ENCODE measurements at places on chromosomes 13 and 19.

DNA sequence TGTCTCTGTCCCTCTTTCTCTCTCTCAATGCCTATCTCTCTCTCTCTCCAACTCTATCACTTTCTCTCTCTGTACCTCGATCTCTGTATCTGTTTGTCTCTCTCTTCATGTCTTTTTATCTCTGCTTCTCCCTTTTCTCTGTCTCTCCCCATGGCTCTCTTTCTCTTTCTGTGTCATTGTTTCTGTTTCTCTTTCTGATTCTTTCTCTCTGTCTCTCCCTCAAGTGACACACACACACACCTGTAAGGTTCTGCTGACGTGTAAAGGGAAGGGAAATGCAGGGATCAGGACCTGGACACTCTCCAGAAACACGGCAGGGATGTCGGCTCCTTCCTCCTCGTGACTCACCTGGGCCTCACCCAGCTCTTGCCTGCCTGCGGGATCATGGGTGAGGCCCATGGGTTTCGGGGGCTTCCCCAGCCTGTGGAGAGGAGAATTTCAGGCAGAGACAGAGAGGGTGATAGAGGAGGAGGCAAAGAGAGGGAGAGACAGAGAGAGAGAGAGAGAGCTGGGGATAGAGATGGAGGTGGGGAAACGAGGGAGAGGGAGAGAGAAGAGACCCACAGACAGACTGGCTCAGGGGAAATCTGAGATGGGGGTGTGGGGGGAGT, 5.4 kb upstream of the PLAUR start:
- peak; percentile 56 for DNase-seq

- no peak for DNase-seq
These were observed 68.4 kb upstream of the UBL3 start for GRCh38 chr13:29918845-29919244.

- DNase-seq: no peak
These were observed 42.5 kb downstream of the STARD13 start for GRCh38 chr13:33242984-33243617.

- peak; percentile 51 for DNase-seq
These were observed 454.5 kb downstream of the IRS2 start for GRCh38 chr13:109331898-109332297.

DNA sequence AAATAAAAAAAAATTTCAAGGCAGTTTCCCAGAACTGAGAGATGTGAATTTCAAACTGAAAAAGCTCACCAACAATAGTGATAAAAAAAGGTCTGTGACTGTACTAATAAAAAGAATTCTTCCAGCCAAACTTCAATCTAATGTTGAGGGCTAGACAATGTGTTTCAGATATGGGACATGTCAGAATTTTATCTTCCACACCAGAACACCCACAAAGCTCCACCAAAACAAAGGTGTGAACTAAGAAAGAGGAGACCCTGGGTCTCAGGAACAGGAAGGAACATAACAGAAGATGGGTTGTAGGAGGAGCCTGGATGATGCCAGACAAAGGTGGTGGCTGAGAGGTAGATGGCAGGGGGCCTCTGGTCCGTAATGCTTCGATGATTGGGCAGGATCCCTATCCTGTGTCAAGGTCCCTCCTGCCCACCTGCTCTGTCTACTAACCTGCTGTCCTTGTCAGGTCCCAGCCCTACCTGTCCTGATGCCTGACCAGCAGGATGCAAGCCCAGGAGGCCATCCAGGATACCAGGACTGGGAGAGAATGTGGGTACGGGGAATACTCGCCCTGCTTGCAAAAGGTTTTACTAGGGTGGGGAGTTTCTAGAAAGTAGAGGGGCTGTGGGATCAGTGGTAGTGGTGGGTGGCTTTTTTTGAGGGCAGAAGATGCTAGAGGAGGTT, 4.5 kb downstream of the MZF1 start:
- no peak for DNase-seq

GRCh38 chr13:113585896-113586295, 1.3 kb downstream of the TFDP1 start:
- peak; percentile 29 for DNase-seq

DNA sequence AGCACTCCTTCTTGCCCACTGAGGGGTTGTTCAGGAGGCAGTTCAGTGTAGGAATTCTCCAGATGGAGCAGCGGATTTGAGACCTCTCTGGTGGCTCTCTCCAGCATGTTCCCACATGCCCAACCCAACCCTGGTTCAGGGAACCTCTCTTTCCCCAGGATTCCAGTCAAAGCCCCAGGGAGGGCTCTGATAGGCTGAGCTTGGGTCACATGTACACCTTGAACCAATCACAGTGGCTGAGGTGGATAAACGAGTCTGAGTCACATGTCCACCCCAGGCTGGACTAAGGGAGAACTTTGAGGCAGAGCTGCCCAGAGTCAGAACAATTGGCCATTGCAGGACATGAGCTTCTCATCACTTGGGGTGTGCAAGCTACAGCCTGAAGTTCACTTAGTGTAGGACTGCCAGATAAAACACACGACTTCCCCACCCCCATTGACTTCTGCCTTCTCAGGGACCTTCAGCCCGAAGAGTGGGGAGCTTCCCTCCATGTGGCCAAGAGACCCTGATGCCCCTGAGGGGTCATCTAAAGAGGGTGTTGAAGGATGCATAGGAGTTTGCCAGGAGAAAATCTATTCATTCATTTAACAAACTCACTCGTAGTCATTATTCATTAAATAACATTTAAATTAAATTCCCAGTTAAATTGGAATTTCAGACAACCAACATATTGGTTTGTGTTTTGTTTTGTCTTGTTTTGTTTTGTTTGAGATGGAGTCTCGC, 4.0 kb upstream of the MAST3 start:
- DNase-seq: peak; percentile 50

DNA sequence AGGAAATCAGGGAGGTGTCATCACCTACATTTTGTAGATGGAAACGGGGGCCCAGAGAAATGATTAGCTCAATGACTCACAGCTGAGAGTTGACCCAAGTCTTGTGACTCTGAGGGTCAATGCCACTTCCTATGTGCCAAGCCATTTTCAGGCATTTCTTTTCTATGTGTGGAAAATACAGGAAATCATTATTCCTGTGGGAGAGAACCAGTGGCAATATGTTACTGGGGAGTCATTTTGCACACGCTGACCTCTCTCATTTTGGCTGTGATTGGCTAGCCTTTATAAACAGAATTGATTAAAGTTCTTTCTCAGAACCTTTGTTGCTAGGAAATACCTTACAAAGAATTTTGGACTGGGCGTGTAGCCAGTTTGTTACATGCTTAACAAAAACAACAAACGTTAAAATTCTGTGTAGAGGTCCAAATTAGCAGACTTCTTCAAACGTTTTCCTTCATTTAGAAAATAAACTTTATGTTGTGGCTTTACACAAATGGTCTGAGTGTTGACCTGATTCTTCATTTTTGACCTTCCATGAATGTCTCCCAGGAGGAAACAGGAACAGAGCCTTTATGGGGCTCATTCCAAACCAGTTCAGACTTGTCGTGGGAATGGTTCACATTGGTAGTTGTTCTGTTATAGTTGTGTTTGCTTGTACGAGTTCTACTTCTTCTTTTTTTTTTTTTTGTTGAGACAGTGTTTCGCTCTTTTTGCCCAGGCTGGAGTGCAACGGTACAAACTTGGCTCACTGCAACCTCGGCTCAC, 11.4 kb downstream of the PCCA start:
- DNase-seq: peak; percentile 79

- no peak for DNase-seq
These were observed 614.2 kb downstream of the DCT start for GRCh38 chr13:93865235-93865634.

GRCh38 chr19:52724701-52725514, 9.9 kb downstream of the ZNF611 start:
- no peak for DNase-seq

DNA sequence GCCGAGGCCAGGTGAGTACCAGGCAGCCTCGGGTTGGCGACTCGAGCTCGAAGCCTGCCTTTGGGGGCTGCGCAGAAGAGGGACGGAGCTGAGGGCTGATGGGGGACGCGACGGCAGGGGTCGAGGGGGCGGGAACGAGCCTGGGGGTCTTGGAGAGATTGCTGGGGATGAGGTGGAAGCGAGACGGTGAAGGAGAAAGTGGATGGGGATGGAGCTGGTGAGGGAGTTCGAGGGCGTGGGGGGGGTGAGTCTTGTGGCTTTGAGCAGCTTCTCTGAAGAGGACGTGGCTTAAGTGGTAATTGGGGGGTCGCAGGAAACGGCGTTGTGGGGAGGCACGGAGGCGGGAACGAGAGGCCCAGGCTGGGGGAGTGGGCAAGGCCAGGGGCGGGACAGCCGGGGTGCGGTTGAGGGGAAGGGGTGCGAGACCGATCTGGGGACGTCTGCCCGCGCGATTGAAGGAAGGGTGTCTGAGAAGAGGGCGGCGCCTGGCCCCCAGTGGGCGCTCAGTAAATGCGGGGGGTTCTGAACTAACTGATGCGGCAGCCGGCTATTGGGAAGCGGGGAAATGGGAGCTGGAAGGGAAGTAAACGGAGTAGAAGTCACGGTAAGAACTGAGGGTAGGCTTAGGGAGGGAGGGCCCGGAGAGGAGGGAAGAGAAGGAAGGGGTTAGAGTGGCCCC, 426 bp downstream of the MYO9B start:
- DNase-seq: peak; percentile 59

- DNase-seq: no peak
These were observed 833.0 kb upstream of the PCDH9 start for GRCh38 chr13:68063181-68063580.

DNA sequence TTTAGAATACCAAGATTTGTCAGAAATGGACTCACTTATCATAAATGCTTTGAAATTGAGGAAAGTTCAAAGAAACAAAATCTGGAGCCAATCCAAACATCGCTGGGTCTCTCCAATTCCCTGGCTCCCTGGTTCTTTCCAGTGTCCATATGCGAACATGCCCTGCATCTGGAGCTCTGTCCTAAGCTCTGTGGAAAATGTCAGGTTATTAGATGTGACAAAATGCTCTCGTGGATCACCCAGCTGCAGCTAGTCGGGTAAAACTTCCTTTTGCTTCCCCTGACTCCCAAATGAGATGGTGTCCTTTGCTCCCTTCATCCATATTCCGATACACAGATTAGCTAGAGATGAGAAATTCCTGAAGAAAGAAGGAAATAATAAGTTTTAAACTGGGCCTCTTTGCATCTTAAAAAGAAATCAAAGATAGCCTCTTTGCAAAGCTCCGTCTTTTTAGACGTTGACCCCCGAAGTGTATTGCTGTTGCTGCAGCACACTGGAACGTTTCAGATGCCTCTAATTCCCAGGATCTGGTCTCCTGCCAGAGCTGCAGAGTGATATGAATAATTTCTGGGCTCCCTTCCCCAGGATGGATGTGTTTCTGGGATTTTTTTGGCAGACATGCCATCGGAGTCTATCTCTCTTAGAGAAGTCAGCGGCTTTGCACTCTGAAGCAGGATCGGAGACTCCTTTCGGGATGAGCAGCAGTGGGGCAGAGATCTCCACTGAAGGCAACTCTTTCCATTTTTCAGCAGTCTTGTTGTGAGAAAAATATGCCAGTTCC, 102.9 kb downstream of the TEX26 start:
- no peak for DNase-seq

DNA sequence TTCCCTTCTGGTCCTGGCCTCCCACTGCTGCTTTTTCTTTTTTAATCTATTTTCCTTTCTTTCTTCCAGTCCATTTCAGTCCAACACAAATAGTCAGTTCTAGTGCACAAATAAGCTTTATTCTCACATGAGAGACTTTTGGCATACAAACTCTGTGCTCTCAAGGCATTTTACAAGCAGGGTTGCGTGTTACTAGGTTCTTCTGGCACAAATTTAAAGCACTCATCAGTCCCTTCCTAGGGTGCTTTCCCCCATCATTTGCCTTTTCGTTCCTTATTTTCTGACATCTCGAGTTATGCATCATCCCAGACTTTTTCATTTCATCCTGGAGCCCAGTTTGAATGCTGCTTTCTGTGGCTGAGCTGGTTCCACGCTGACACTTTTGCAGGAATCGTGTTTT, 29.8 kb upstream of the IL17D start:
- DNase-seq: no peak

DNA sequence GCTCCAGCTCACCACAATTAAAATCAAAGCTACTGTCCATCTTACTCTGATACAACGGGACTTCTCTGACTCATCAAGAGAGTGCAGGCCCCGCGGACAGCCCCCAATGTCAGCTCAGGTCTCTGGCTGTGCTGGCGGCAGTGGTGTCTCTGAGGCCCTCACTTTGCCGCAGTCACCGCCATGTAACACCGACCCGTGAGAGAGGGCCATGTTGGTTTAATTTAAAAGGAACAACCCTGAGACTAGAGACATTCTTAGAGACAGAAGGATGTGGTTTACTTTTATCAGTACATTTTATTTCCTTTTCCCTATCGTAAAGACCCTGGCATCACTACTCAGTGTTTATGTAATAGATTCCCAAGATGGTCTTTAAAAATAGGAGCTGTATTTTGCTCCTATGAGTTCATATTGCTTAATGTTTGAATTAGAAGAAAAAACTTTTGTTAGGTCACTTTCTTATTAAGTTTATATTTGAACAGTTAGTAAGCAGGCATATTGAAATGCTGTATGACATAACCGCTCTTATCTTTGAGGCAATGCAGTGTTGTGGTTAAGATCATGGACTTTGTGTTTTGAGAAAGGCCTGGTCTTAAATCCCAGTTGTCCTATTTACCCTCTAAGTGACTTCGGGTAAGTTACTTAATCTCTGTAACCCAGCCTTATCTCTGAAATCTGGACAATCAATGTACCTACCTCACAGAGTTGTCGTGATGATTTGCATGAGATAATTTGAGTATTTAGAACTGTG, 23.4 kb downstream of the DGKH start:
- DNase-seq: no peak
